ENCODE measurements at places on chromosomes 4 and X. TPM values are rescaled to one million over a fixed set of nuclear protein-coding genes. Genes with fewer than 3 reads are reported as not detected.

GRCh38 chr4:133969202-133969848 lies 232.3 kb downstream of the PABPC4L start:
- peak; percentile 60 for DNase-seq

DNA sequence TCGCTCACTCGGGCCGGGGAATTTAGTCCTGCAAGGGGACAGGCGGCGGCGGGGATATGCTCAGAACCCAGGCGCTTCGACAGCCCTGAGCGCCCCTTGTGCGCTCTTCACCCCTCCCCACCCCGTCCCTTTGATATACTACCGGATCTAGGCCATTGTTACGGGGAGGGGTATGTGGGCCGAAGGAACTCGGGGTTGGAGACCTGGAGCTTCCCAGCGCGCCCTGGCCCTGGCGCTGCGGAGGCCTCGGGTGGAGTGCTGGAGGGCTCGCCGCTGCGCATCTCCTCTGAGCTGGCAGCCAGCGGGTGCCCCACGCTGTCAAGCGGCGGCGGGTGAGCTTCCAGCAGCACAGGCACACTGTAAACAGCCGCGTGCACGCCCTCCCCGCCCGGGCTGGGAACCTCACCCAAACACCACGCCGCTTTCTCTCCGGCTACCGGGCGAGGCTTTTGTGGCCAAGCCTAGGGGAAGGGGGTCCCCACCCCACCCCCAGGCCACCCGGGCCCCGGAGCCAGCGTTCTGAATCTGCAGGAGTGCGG lies 54.5 kb upstream of the BCOR start:
- no peak for DNase-seq

GRCh38 chr4:168199260-168199957 lies 107.1 kb downstream of the ANXA10 start:
- DNase-seq = no peak

Gene OTUD6A
- polyA plus RNA-seq = not detected

Gene CT45A9
- polyA plus RNA-seq = not detected

Gene ODAM
- polyA plus RNA-seq = not detected
